ENCODE measurements at places on chromosomes 2 and 18.

DNA sequence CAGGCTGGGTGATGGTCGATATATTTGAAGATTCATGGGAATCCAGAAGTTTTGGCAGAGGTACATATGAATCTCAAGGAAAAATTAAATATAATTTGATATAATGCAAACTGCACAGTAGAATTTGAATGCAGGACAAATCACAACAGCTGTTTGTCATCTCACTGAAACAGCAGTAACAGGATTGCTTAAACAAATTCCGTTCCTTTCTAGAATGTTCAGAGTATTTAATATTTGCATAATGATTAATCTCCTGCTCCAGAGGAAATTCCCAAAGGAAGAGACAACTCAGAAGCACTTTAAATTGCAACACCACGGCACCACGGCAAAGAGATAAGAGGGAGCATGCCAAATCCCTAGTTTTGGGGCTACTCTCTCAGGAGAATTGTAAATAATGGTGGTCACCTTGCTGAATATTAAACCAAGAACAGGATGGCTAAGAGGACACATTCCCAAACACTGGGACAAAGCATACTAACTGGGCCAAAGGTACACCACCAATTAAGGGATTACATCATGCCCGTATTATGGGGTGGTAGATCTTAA lies 67.8 kb upstream of the MAP4K3 start:
- DNase-seq: no peak

DNA sequence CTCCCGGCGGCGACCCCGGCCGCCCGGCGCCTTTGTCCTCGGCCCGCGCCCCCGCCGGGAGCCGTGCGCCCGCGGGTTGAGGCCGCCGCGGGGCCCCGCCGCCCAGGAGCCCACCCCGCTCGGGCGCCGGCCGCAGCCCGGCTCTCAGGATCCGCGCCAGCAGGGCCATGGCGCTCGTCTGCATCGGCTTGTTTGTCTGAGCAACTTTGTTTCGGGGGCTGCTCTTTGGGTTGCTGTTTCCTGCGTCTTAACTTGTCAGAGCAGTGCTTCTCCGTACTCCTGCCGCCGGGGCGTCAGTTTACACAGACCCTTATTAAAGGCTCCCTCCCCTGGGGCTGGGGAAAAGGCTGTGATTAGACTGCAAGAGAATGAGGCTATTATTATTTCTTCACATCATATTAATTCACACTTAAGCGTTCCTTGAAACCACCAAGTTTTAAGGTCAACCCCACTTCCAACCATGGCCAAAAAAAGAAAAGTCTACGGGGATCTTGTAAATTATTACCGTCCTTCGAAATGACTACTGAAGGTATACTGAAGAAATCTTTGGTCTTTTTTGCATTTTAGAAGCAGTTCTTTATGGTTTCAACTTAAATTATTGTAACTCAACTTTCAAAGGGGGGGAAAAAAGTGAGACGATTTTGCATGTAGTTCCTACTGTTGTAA lies at the start of gene CYP27C1:
CYP27C1 (minus strand) TSS at position 198 of the 666 bp plus-strand sequence; CDS start at position 169, 29 bp downstream.
- DNase-seq: peak; percentile 69

DNA sequence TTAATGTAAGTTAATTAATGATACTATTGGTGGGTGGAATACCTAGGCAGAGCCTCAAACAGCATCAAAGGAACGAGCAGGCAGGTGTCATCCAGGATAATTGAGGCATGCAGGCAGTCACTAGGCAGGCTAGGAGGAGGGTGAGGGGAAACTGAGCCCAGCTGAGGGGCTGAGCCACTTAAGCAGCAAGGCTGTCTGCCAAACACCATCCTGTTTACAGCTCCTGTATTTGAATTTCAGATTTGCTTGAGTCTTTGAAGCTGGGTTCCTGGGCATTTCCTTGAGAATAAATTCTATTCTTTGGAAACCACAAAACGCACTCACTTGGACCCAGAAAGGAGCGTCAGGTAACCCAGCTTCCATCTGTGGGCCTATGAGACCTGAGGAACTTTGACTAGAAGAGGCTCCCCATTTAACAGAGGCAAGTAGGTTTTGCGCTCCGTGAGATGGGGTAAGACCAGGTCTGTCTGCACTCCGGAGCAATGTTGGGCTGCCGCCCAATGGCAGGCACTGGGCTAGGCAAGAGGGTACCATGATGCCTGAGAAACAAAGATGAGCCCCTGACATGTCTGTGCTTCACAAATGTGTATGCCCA lies 2.0 kb downstream of the EDAR start:
- DNase-seq: no peak

DNA sequence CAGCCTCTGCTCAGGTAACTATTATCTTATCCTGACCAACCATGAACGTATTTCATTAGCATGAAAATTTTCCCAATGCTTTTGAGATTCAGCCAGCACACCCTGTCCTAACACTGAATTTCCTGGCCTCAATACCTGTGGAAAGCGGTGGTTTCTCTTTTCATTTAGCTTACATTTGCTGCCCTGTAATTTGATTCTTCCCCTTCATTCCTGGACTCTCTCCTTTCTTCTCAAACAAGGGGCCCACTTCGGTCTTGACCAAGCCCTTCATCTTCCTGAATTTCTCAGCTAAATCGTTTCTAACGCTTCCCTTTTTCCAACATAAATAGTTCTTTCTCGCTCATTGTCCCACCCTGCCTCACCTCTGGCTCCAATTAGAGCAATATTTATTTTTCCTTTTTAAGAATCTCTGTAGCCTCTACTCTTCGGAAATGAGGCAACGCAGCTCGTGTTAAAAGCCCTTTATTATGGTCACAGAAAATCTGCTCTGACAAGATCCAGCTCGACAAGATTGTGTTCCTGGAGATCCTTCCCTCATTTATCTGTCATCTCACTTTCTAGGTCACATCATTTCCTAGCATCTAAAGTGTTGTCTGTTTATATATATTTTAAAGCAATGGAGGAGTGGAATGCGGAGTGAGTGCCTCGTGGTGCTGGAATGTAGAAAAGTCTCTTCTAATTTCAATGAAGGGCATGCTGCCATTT lies 49.5 kb upstream of the BCL11A start:
- DNase-seq: peak; percentile 52

DNA sequence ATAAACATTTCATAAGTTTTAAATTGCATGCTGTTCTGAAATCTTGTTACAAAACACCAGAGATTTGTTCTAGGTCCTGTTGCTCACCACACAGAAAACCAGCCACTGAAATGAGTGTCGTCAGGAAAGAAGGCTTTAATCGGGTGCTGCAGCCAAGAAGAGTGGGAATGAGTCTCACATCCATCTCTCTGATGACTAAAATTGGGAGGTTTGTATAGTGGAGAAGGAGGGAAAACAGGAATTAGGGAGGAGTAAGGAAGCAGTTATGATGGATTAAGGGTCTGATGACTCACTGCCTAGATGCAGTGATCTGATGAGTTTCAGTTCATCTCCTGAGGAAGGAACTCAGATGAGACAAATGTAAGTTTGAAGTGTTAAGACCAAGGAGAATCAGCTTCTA lies 42.1 kb upstream of the GPR39 start:
- DNase-seq: no peak

DNA sequence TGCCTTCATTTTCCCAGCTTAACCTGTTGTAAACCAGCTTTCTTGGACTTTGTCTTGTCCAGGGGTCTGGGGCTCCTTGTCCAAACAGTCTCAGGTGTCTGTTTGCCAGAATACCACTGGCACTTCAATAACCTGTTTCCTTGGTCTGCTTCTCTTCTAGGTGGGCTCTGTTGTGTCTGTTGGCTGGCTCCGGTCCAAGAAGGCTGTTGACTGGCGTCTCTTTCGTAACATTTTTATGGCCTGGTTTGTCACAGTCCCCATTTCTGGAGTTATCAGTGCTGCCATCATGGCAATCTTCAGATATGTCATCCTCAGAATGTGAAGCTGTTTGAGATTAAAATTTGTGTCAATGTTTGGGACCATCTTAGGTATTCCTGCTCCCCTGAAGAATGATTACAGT lies 17.0 kb downstream of the SLC20A1 start:
- DNase-seq: no peak

DNA sequence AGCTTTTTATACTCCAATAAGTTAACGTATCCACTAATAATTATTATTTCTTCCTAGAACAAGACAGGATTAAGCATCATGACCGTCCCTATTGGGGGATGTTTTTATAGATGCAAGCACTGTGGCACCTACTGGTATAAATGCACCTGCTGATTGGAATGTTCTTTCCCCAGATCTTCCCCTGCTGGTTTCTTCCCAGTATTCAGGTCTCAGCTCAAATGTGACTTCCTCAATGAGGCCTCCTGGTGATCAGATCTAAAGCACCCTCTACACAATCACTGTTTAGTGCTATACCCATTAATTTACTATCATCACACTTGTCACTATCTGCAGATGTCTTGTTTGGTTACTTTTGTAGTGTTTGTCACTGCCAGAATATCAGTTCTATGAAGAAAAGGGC lies 3.9 kb upstream of the TYMS start:
- peak; percentile 27 for DNase-seq

GRCh38 chr18:892316-892715 lies 12.4 kb upstream of the ADCYAP1 start:
- DNase-seq: no peak

GRCh38 chr2:119718501-119719260 lies 39.7 kb downstream of the TMEM177 start:
- no peak for DNase-seq

GRCh38 chr2:192377173-192377572 lies 182.4 kb upstream of the TMEFF2 start:
- DNase-seq: no peak

DNA sequence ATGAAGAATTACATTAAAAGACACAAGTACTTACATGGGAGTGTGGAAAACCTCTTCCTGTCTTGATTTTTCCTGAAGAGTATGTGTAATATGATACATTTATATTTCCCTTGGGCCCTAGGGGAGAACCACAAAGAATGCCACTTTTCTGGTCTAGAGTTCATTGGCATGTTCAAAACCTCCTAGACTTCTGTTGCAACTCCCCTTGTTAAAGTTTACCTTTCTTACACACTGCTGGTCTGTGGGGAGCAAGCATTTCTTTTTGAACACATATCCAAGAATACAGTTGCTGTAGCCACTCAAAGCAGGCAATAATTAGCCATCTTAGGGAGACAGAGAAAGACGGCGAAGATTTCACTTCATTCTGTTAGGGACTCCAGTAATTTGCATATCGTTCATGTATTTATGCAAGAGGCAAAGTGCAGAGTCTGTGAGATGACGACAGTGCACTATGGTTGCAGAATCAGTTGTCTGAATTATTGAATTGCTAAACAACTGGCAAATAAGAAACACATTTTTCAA lies 103.5 kb downstream of the NOL4 start:
- no peak for DNase-seq

DNA sequence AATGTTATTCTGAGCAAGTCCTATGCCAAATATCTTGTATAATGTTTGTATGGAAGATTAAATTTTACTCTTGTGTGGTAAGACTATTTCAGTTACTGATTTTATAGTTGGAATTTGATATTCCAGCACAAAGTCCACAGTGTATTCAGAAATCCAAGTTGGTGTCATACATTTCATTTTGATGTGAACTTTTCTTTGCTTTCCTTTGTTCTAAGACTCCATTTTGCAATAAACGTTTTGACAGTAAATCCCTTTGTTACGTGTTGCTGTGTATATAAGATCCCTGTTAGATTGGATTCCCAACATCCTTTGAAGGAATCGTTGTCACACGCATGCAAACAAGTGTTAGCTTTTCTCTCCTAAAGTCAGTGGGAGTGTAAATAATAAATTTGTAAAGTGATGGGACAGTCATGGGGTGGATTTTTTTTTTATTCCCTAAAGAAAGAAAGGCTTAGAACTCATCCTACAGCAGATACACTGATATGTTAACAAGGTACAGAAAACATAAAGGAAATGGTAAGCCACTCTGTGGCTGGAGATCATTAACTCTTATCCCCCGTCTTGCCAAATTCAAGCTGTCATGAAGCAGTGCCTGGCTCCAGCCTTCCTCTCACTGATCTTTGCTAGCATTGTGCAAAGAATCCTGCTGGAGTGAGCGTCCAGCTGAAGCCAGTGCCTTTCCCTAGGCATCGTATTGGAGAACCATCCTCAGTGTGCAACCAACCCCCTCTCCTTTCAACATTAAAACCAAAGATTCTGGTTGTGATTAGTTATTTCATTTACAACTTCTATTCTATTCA lies 127.6 kb upstream of the CDCA7 start:
- DNase-seq: no peak

DNA sequence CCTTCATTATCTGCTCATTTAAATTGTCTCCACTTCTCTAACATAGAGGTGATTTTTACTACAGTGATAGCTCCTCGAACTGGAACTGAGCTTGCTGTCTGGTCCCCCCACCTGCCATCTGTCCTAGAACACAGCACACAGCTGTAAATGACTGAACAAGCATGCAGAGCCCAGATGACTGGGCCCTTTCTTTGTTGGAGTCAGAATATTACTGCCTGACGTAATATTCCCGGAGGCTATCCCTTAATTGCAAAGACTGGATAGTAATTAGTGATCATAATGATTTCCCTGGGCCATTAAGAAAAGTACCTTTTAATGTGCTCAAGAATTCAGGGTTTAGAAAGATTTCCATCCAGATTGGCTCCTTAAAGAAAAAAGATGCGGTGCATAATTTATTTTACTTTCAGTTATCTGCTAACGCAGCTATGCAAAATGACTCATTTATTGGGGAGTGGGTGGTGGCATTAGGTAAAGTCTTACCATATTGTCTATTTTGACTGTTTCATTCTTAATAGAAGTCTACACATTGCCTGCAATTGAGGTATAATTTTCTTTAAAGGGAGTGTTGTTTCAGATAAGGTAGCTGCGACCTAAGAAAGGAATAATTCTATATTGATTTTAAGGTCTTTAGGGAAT lies 84.4 kb downstream of the MAP4K4 start:
- no peak for DNase-seq

DNA sequence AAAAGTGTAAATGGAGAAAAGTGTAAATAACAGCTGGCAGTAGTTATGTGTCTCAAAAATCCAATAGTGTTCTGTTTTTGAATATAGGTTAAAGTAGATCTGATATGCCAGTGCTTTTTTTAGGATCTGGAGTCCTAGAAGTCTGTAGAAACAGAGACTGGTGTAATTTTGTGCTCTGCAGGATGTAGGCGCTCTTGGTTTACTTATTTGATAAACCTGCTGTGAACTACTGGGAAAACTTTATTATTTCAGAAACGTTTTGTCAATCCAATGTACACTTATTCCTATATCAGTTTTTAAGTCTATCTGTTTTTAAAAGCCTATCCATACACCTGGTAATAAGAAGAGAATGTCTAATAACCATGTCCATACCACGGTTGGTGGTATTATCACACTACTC lies 530.8 kb upstream of the ZNF804A start:
- DNase-seq: peak; percentile 42

GRCh38 chr2:28567061-28567471 lies 71.2 kb downstream of the PLB1 start:
- DNase-seq: peak; percentile 65

DNA sequence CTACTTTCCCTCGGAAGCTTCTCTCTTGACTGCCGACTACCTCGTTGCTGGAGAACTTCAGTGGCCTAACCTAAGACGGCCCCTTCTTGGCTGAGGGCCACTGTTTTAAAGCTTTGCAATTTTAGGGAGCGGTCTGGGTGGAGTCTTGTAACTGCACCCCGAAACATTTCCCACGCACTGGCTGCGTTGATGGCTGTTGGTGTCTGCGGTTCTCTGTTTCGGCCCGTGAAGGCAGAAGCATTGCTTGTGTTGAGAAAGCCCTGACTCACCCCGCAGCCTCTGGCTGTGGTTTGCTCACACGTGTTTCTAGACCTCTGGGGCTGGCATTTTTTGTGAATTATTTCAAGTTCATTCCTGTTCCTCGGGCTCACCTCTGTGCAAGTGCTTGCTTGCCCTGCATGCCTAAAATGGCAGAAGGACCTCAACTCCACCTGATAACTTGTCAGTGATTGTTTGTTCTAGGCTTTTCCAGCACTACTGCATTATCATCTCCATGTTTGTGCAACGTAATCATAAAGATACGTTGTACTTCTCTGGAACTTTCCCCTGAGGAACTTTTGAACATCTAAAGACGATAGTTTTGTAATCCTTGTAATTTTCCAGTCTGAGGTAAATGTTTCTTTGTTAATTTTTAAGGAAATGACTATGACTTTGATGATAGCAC lies 94.2 kb upstream of the DLX2 start:
- DNase-seq: no peak

Data from GM23338 (cell line).